Iris pigment epithelial cell (primary cell): ENCODE measurements at places on chromosomes 3 and 15.

- DNase-seq: no peak
These were observed 9.4 kb downstream of the NMNAT3 start for GRCh38 chr3:139668332-139668731.

GRCh38 chr3:30752970-30753369 lies 141.5 kb downstream of the GADL1 start:
- peak; percentile 93 for DNase-seq

DNA sequence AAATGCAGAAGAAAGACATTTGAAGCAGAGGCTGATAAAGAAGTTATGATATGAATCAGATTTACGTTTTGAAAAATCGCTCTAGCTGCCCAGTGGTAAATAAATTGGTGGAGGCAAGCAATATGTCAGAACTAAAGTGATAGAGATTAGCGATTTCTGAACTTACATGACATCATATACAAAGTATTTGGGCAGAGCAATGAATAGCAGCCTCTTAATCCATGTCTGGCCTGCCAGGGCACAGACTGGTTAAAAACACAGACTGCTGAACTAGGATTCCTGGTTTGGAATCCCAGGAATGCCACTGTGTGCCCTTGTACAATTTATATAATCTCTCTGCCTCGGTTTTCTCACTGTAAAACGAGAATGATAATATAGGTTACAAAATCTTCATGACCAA lies 243.1 kb upstream of the SETMAR start:
- DNase-seq: peak; percentile 44

DNA sequence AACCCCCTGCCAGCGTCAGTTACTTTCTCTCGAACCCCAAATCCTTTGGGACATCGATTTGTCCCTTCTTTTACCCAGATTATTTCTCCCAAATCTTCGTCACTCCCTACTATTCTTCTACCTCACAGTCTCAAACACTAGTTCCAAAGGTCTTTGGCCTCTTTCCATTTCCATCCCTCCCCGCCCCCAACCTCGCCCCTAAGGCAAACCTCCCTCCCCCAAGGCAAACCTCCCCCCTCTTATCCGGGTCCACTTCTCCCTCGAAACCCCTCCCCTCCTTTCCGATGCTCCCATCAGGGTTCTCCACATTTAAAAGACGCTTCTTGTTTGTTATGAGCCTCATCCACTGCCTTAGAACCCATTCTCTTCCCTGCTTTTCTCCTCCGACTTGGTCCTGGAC lies 583 bp downstream of the EAF1 start:
- no peak for DNase-seq

- DNase-seq: peak; percentile 78
These were observed 65.6 kb upstream of the CTXND1 start for GRCh38 chr15:80317389-80318182.

- DNase-seq: peak; percentile 90
These were observed 75.9 kb downstream of the STRIT1 start for GRCh38 chr3:155217591-155217990.

GRCh38 chr3:113600418-113601182 lies 68.2 kb downstream of the SIDT1 start:
- no peak for DNase-seq

DNA sequence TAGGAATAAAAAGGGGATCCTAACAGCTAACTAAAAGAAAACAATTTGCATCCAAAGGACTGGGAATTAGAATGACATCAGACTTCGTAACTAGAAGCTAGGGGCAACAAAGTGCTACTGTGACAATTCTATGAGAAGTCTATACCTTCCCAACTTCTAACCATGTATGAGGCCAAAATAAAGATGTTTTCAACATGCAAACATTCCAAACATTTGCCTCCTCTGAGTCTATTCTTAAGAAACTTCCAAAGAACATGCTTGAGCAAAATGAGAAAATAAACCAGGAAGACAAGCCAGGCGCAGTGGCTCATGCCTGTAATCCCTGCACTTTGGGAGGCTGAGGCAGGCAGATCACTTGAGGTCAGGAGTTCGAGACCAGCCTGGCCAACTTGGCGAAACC lies 13.1 kb upstream of the RNF7 start:
- no peak for DNase-seq

GRCh38 chr3:49865198-49865784 lies 4.4 kb downstream of the CAMKV start:
- no peak for DNase-seq

- DNase-seq: no peak
These were observed 27.8 kb downstream of the PPCDC start for GRCh38 chr15:75051191-75051608.

DNA sequence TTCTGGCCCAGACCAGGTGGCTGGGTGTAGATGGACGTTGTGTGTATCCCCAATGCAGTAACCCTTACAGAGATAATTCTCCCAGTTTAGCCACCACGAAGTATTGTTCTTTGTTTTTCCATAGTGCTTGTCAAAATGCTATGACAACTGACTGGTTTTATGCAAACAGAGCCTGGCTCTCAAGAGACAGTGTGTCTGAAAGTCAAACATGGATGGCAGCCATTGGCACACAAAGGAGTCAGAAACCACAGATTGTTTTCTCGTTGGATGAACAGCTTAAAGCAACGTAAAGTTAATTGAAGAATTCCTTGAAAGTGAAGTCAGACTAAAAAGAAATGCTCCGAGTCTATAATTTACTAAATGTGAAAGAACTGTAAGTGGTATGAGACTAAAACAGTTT lies 91.2 kb downstream of the FILIP1L start:
- peak; percentile 29 for DNase-seq

- DNase-seq: peak; percentile 43
These were observed 125.1 kb upstream of the STT3B start for GRCh38 chr3:31407665-31408064.

DNA sequence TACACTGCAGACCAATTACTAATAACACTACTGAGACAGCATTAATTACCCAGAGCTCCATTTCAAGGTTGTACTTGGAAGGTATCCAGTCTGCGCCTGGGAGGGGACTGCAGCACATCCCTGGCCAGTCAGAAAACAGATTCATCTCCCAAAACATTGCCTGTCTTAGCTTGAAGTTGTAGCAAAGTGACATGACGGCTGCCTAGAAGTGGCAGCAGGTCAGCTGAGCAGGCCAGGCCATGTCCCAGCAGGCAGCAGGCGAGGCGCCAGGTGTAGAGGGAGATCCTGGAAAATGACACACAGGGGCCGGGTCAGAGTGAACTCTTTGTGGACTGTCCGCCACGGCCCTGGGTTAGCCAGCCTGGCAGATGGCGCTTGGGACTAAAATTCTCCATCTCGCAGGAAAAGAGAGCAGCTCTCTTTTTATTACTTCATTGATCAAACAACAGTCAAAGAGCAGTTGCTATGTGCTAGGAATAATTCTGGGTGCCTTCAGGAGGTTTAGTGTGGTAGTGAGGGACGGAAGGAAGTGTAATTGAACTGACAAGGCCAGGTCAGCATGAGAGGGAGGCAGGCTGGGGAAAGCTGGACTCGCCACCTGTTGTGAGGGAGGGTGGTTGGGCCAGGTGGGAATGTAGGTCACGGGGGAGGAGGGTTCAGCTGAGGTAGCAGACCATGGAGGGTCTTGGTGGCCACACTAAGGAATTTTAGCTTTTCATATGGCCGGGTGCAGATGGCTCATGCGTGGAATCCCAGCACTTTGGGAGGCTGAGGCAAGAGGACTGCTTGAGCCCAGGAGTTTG lies 1.3 kb upstream of the MAP6D1 start:
- DNase-seq: no peak

GRCh38 chr15:20352241-20353200 lies 189.1 kb downstream of the GOLGA6L6 start:
- no peak for DNase-seq

DNA sequence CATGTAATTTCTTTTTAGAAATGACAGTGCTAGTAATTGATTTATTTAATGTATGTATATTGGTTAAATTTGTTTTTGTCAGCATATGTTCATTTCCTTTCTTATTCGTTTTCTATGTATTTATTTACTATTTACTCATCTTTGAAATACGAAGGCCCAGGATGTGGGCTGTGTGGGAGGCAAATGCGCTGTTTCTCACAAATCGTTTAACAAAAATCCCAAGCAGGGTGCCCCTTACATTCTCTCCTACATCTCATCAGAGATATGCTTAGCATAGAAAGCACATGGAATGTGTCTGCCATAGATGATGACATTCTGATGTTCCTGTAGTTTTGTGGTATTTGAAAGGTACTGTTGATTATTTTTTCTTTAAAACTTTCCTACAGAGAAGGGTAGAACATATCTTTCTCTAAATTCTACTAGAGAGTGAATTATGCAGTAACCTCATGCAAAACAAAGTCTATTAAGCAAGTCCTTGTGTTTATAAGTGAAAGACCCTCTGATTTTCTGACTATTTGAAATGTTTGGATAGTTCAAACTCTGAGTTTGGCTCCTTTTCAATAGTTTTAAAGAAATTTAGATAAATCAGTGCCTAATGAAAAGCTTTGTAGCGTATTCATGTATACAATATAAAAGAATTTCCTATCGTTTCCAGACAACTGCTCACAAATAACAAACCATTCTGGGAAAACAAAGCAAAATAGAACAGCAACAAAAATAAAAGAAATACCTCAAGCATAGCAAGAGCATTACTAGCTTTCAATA lies 111.1 kb upstream of the VGLL3 start:
- DNase-seq: no peak

DNA sequence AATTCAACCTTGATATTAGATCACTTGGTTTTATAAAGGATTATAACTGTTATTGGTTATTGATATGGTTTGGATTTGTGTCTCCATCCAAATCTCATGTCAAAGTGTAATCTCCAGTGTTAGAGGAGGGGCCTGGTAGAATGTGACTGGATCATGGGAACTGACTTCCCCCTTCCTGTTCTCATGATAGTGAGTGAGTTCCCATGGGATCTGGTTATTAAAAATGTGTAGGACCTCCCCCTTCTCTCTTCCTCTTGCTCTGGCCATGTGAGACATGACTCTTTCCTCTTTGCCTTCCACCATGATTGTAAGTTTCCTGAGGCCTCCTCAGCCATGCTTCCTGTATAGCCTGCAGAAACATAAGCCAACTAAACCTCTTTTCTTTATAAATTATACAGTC lies 136.0 kb upstream of the UBE2E2 start:
- DNase-seq: no peak

DNA sequence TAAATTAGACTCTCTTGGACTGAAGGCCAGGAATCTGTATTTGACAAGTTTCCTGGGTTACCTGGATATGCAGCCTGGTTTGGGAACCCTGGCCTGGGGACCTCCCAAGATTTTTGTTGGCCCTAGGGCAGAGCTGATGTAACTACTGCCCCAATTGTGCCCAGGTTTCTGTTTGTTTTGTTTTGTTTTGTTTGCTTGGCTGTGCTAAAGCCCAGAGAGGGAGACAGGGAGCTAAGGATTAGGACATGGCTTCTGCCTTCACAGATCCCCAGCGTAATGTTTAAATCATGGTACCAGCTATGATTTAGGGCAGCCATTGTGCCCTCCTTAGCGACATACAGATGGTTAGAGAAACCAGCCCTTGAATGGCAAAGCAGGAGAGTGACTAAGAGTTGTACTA lies 47.6 kb downstream of the ABHD5 start:
- DNase-seq: no peak

DNA sequence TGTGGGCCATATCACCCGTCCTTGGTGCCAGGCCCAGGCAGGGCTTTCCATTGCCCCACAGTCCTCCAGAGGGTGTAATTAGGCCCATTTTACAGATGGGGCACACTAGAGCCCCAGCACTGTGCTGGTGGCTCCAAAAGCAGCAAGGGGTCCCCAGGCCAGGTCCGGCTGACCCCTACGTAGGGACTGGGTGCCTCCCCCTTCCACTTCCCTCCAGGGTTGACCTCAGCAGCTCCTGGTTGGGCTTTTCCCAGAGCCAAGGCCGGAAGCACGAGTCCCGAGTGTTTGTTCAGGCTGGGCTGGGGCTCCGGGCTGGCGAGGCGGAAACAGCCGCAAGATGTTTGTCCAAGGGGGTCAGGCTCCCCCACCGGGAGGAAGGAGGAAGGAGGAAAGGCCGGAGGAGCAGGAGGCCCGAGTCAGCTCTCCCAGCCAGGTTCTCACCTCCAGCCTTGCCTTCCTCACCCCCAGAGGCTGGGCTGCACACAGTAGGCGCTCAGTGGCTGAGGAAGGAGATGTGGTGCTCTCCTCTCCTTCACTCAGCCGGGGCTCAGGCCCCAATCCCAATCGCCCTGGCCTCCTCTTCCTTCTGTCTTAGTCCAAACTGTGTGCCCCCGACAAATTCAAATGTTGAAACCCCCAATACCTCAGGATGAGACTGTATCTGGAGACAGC lies 17.1 kb upstream of the PLXND1 start:
- peak; percentile 45 for DNase-seq

GRCh38 chr3:139532976-139533375 lies 6.6 kb downstream of the RBP1 start:
- no peak for DNase-seq

- DNase-seq: peak; percentile 39
These were observed 48.8 kb downstream of the EPHA6 start for GRCh38 chr3:96863129-96863740.

GRCh38 chr3:12401208-12401607 lies 83.1 kb upstream of the TSEN2 start:
- DNase-seq: no peak

DNA sequence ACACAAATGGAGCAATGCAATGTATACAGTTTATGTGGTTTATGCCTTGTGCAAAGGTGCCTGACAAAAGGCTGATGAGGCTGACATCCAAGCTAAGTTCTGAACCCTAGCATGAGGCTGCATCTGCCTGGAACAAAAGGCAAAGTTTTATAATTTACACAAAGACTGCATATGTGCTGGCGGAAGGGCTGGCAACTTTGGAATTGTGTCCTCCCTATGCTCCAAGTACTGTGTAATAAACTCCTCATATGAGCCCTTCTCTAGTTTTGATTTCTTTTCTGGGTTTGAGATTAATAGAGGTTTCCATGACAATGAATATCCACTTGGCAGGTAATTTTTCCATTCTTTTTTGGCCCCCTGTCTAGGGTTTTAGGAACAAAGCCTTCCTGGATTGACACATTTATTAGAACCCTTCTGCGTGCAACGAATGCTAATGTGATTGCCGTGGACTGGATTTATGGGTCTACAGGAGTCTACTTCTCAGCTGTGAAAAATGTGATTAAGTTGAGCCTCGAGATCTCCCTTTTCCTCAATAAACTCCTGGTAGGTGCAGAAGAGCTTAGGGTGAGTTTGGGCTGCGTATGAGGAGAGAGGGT lies 10.8 kb downstream of the PLA1A start:
- no peak for DNase-seq

DNA sequence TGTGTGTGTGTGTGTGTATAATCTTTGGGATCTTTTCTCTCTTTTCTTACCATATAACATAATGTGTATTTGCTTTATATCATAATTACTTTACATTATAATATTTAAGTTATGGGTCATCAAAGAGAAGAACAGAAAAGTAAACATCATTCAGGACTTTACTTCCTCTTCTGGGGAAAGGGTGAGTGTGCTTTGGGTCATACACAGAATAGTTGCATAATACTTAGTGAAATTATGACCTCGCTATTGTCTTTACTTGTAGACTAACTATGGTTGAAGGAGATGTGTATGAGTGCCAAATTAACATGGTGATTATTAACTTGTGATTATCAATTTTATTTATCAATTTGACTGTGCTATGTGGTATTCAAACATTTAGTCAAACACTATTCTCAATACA lies 1086.9 kb downstream of the DIPK2A start:
- peak; percentile 20 for DNase-seq

GRCh38 chr3:61029194-61029593 lies 222.1 kb downstream of the FHIT start:
- DNase-seq: no peak

- DNase-seq: no peak
These were observed 18.9 kb downstream of the CMTM6 start for GRCh38 chr3:32483772-32484171.

- peak; percentile 45 for DNase-seq
These were observed 4.6 kb upstream of the HACD3 start for GRCh38 chr15:65525622-65526021.

GRCh38 chr3:155228676-155229075 lies 64.8 kb downstream of the STRIT1 start:
- no peak for DNase-seq
